ENCODE measurements at places on chromosomes 7 and 10.

GRCh38 chr7:94008537-94008936, 4.4 kb upstream of the BET1 start:
- no peak for DNase-seq

DNA sequence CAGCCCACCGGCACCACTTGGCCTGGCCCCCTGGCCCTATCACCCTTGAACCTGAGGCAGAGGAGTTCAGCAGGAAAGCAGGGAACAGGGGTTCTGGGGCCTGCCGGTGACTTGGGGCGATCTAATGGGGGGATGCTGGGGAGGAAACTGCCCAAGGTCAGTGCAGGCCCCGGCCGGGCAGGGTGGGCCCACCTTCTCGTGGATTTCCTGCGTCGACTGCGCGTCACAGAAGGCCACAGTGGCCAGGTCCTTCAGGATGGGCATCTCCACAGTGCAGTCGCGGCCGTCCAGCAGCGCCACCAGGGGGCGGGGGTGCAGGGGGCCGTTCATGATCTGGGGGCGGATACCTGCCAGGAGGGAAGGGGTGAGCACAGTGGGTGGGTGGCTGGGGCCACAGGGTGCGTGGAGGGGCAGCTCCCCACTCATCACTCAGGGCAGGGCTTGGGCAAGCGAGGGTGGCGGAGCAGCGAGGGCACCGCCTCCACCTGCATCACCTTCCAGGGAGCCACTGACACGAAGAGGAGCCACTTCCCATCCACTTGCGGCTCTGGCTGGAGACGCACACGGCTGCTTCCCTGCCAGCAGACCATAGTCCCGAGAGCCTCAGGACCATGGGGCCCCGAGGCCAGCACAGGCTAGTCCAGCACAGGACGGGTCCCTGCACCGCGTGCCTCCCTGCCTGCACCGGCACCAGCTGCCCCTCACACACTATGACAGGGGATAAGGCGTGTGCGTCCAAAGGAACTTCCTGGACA, 61.4 kb downstream of the ZRANB1 start:
- DNase-seq: no peak

DNA sequence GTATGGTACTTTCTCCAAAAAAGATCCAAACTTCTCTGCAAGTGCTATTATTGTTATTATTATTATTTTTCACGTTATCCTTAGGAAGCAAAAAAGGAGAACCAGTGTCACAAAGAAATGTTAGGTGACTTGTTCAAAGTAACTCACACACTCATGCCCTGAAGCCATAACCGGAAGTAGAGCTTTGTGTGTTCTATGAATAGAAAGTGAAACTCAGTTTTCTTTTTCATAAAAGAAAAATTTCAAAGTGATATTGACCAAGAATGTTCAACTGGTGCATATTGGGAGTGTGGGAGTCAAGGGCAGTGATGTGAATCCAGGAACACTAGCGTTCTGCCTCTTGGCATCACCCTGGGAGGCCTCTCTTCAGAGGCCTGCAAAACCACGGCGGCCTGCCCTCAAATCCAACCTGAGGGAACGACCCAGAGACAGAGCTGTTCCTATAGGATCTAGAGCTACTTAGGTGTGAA, 106.1 kb downstream of the PRKCQ start:
- DNase-seq: no peak

DNA sequence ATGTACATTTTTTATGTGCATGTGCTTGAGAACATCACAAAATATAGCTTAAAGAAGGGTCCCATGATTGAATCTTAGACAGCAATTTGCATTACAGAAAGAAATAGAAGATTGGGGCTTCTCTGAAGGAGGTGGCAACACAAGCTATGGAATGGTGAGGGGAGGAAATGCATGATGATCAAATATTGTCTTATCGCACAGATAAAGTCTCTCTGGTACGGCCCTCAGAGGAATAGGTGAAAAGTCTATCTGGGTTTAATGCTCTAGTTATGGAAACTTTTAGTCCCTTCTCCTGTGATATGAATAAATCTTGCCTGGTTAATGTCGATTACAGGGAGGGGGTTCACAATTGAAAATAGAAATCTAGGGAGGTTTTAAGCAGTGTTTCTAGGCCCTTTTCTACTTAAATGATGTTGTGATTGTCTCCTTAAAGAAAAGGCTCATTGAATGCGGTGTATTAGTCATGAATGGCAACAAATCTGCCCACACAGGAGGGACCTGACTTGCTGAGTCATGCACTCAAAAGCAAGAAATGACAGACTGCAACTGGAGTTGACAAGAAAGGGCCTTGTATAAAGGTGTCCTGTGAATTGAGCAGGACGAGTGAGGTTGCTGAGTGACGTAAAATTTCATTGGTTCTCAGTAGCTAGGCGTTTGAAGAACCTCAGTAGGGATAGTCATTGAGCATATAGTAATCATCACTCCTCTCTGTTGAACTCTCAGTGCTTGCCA, 133.4 kb upstream of the CSTF2T start:
- DNase-seq: no peak

DNA sequence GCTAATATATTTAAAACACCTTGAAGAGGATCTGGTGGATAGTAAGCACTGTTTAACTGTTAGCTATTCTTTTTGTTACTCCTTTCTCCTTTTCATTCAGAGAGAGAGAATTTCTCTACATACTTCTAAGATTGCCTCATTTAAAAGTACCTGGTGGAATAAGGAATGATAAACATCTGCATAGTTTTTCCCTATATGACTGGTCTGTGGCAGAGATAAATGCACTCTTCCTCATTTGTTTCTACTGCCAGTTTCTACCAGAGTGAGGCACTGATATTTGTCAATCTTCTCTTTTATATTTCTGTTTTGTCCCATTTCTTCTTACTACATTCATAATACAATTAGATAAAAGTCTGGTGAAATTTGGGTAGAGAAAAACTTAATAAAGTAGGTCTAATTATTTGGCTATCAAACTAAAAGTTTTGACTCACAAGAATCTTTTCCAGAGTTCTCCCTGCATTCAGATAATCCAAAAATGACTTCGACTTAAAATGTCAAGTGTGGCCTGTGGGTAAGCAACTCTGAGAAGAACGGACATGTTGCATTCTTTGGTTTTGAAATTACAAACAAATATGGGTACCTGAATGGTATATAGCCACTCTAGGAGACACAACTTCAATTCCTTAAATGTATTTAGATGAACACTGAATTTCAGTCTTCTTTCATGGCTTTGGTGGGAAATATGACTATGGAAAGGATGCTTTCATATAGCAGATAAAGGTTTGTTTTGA, 38.8 kb downstream of the RNLS start:
- DNase-seq: no peak

- no peak for DNase-seq
Measured at GRCh38 chr7:30526163-30526562, 21.5 kb upstream of the GGCT start.

GRCh38 chr7:30797176-30798040, 26.2 kb downstream of the MINDY4 start:
- DNase-seq: no peak

DNA sequence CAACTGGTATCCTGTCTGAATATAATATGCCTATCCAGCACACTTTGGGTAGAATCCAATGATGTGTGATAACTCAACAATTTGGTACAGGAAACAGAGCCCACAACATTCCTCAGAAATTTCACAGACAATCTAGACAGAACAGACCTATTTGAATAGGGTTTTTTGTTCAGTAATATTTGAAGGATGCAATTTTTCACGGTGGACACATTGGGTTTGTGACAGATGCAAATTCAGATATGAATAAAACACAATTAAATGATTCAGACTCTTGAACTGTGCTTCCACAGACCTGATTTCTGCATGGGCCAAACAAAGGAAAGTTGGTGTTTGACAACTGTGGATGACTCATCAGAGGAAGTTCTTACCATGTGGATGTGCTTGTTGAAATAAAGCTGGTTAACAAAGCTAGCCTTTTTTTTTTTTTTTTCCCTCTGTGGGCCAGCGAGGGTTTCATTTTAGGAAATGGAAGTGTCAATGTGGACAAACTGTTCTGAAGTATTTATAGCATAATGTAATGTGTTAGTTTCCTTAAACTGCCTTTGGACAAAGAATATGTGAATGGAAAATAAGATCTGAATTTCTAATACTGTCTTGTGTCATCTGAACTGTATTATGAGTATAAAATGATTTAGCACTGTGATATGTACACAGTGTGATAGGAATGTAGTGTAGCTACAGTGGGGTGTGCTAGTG, 43.2 kb upstream of the FAM133B start:
- DNase-seq: no peak

GRCh38 chr7:46446151-46446550, 525.1 kb upstream of the IGFBP3 start:
- DNase-seq: no peak

DNA sequence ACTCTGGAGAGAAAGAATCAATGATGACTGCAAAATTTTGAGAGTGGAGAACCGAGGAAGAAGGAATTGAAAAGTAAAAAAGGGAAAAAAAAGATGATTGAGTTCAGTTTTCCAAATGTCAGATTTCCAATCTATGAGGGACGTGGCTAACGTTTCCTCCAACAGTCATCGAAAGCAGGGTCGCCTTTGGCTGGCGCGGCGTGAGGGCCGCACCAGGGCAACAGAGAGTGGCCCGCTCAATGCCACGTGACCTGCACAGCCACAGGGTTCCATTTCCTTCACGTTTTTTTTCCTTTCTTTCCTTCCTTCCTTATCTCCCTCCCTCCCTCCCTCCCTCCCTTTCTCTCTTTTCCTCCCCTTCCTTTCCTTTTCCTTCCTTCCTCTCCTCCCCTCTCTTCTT, 101.9 kb downstream of the WDR37 start:
- DNase-seq: no peak

GRCh38 chr10:61828034-61828433, 73.5 kb upstream of the ARID5B start:
- no peak for DNase-seq

DNA sequence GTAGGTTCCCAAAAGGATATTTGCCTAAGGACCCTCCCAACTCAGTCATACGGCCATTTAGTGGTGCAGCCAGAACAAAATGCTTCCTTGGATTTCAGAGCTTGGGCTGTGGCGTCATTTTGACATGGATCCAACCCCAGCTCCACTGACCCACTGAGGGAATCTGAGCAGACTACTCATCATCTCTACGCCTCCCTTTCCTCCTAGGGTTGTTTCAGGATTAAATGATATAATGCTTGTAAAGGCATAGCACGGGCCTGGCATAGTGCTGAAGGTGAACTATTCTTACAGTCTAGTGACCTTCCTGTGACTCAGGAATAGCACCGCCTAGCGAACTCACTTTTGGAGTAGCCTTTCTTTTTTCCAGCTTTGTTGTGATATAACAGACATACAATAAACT, 70.3 kb upstream of the LOXL4 start:
- no peak for DNase-seq

DNA sequence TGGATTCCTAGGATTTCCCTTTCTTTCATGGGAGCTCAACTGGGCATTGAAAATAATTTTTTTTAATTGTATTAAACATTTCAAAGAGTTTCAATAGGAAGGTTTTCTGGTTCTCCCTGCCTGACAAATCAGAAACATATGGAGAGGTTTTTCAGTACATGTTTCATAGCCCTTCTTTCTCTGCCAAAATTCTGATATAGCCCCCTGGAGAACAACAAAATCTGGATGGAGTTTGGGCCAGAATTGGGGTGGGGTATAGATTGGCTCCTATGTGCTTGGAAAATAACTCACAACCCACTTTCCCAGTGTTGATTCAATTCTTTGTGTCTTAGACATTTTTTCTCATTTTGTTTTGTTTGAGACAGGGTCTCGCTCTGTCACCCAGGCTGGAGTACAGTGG, 24.6 kb upstream of the EIF4H start:
- DNase-seq: no peak

GRCh38 chr7:112897839-112898431, 107.7 kb upstream of the TMEM168 start:
- DNase-seq: no peak

DNA sequence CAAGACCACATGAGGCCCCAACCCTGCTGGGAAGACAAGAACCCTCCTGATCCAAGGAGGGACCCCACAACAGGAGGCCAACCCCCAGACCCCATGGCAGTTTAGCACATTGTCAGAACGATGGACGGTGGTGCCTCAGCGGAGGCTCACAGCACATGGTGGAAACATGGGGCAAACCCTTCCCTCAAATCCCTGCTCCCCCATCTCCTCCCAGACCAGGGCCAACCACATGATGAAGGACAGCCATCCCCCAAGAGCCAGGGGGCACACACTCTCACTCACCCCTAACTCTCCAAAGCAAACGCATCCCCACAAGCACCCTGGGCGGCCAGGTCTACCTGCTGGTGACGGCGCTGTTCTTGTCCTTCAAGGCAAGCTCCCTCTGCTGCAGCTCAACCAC, 83.9 kb downstream of the MAD1L1 start:
- DNase-seq: no peak

- no peak for DNase-seq
Measured at GRCh38 chr10:71158902-71159301, 53.5 kb upstream of the UNC5B start.

DNA sequence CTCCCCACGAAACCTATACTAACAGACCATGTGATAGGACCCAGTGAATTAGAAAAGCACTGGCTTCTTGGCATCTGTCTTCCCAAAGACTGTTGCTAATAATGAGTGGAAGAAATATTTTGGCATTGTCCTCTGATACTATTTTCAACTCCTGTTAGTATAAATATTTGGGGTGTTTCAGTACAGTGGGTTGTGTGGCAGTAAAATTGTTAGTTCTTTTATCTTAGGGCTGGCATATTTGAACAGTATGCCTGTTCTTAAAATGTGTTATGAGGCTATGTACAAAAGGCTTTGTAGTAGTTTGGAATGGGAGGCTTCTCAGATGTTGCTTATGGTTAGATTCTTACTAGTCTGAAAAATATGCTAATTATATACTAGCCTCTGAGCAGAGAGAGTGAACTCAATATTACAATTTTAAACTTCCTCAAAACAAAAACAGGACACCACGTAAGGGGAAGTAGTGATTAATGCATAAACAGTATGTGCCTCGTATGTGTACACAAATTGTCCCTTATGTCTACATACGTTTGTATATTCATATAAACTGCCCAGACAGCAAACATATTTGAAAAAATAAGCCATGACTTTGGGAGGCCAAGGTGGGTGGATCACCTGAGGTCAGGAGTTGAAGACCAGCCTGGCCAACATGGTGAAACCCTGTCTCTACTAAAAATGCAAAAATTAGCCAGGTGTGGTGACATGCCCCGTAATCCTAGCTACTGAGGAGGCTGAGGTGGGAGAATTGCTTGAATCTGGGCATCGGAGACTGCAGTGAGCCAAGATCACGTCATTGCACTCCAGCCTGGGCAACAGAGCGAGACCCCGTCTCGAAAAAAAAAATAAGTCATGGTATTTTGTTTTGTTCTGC, 115.4 kb downstream of the ARID5B start:
- no peak for DNase-seq

GRCh38 chr10:60427148-60427547, 37.5 kb upstream of the ANK3 start:
- no peak for DNase-seq

DNA sequence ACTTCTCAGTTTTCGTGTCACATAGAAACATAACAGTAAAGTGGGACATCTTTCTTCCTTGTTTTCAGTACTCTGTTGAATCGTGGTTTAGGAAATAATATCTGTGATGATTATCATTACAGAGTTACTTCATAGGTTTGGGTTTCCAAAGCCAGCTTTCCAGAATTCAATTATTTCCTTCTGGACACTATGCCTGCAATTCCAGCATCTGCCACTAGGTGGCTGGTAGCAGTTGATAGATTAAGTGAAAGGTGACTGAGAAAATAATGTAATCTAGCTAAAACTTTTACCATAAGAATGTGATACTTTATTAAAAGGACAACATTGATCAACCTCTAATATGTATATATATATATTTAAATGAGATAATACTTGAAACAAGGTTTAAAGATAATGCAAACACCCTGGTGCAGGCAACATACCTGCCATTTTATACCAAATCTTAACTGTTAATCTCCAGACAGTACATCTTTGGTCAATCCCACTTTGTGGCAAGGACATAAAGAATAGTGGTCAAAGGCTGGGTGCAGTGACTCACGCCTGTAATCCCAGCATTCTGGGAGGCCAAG, 102.6 kb downstream of the SH3PXD2A start:
- DNase-seq: no peak
